ENCODE measurements at places on chromosomes 1 and 21. TPM values are rescaled to one million over a fixed set of nuclear protein-coding genes. Genes with fewer than 3 reads are reported as not detected.

DNA sequence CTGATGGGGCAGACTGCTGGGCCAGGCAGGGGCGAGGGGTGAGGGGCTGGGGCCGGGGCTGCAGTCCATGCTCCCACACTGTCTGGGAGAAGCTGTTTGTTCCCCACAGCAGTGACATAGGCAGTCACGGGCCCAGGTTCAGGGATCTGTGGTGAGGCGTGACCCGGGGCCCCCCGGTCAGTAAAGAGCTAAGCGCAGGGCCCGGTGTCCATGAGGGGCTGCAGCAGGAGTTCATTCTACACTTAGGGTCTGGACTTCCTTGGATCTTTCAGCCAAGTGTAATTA lies 4.4 kb downstream of the PEX10 start:
- DNase-seq, result no peak

GRCh38 chr1:184480736-184481135 lies 93.9 kb downstream of the C1orf21 start:
- no peak for DNase-seq

DNA sequence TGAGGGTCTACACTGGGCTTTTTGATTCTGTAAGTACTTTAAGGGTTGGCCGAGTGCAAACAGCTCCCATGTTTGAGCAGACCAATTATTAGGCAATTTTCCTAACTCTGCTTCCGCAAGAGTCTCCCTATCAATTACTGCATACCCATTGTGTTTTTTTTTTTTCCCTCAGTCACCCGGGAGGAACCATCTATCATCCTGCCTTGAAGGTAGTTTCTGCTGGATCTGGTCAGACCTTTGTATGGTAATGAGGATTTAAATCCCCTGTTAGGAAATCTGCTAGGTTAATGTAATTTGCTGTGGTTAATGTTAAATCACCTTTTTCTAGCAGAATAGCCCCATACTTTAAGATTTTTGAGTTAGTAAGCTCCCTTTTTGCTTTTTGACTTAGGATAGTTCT lies 40.8 kb upstream of the WARS2 start:
- DNase-seq, result no peak

DNA sequence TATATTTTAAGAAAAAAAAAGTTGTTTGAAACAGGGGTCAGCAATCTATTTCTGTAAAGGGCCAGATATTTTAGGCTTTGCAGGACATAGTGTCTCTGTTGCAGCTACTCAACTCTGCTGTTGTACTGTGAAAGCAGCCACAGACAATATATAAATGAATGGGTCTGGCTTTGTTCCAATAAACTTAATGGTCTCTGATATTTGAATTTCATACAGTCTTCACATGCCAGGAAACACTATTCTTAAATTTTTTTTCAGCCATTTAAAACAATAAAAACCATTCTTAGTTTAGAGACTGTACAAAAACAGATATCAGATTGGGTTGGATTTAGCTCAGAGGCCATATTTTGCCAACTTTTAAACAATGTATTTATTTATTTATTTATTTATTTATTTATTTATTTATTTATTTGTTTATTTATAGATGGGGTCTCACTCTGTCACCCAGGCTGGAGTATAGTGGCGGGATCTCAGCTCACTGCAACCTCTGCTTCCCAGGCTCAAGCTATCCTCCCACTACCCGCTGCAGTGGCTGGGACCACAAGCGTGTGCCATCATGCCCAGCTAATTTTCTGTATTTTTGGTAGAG lies 102.8 kb downstream of the DNM3 start:
- no peak for DNase-seq

The OR6N1 gene
- not detected for total RNA-seq

Data from left cardiac atrium (tissue), 4 donors.